ENCODE measurements at places on chromosomes 2 and 18. TPM values are rescaled to one million over a fixed set of nuclear protein-coding genes. Genes with fewer than 3 reads are reported as not detected.

The TBR1 gene
- not detected for total RNA-seq

DNA sequence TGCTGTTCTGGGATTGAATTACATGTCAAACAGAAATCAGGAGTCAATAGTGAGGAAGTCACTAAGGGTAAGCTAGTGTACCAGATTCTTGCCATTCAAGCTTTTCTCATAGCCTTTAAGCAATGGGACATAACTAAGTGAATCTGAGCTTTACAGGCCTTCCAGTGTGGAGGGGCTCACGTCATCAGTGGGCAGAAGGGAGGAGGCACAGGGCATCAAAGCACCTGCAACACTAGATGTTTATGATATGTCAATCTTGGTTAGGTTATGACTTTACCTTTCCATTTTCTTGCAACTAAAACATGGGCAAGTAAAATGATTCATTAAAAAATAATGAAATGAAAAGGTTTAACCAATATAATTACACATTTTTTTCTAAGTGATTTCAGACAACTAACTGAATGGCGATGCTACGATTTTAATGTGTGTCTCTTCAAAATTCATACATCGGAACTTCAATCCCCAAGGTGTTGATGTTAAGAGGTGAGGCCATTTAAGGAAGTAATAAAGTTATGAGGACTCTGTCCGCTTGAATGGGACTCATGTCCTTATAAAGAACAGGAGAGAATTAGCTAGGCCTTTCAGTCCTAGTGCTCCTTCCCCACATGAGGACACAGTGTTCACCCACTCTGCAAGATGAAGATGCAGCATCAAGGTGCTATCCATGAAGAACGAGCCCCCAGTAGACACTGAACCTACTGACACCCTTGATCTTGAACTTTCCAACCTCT is 1169.2 kb upstream of the NXPH2 start:
- no peaks in the 10 kb centered on the region for H3K27me3 ChIP-seq

The SERPINB10 gene
- total RNA-seq = not detected

The ACMSD gene
- total RNA-seq = not detected

DNA sequence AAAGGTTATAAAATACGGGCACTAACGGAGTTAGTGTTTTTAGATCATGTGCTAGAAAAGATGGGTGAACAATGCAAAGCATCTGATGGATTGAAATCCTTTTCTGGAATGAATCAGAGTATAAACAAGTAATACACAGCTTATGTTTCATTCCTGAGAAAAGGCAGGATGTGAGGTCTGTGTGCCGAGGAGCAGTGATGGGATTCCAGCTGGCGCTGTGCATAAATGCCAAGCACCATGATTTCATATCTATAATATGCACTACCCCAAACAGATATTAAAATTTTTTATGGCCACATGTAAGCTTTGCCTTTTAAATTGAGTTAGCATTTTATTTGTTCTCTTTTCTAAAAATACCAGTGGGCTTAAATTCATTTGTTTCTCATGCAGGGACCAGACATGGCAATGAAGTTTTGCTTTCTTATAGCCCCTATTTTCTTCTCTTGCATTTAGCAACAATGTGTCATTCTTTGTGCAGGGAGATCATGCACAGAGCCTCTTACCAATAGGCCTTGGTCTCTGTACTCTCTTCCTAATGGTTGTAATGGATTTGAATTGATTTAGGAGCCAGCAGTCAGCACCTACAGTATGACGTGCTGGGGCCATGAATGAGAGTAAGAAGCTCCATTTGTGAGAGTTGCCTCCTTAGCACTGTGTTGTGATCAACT is 323.9 kb downstream of the SLC8A1 start:
- no peak overlapping the region for H3K27ac ChIP-seq
- H3K4me3 ChIP-seq = no peak overlapping the region
- no peaks in the 10 kb centered on the region for H3K36me3 ChIP-seq
- no peaks in the 10 kb centered on the region for H3K27me3 ChIP-seq

The ABCG8 gene
- total RNA-seq = 0.25 TPM

GRCh38 chr2:217934321-217935131 is 68.3 kb downstream of the TNS1 start:
- H3K4me3 ChIP-seq = no peak overlapping the region
- no peak for DNase-seq
- no peaks in the 10 kb centered on the region for H3K27me3 ChIP-seq
- H3K36me3 ChIP-seq = no peaks in the 10 kb centered on the region

GRCh38 chr18:7579176-7579917 is 12.2 kb downstream of the PTPRM start:
- H3K27ac ChIP-seq = no peak overlapping the region
- H3K36me3 ChIP-seq = peaks cover 3% of the 10 kb centered on the region
- no peak overlapping the region for H3K4me3 ChIP-seq
- no peak for DNase-seq
- H3K27me3 ChIP-seq = no peaks in the 10 kb centered on the region
- H3K4me1 ChIP-seq = peaks cover 33% of the 10 kb centered on the region

- H3K27me3 ChIP-seq = no peaks in the 10 kb centered on the region
- H3K27ac ChIP-seq = peak overlapping the region; percentile 92
- H3K36me3 ChIP-seq = peaks cover 4% of the 10 kb centered on the region
- no peak for DNase-seq
- peaks cover 40% of the 10 kb centered on the region for H3K4me1 ChIP-seq
These were observed 346 bp upstream of the VRK2 start for GRCh38 chr2:58046335-58046584.

- H3K27ac ChIP-seq = no peak overlapping the region
- H3K27me3 ChIP-seq = no peaks in the 10 kb centered on the region
- H3K36me3 ChIP-seq = no peaks in the 10 kb centered on the region
These were observed 127.0 kb upstream of the AGAP1 start for GRCh38 chr2:235366807-235367206.

DNA sequence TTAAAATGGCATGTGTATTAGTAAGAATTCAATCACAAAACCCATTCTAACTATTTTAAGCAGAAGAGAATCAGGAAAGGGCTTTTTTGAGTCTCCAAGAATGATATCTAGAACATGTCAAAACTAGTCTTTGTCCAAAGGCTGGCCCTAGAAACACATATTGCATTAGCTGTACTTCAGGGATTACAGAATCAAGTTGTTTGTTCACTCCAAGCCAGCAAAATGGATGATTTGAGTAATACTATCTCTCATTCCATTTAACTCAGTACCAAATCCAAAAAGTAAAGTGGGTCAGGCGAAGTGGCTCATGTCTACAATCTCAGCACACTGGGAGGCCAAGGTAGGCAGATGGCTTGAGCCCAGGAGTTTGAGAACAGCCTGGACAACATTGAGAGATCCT is 41.3 kb downstream of the ATF2 start:
- DNase-seq = no peak
- H3K4me1 ChIP-seq = peaks cover 7% of the 10 kb centered on the region
- peaks cover 25% of the 10 kb centered on the region for H3K36me3 ChIP-seq
- H3K27me3 ChIP-seq = no peaks in the 10 kb centered on the region

DNA sequence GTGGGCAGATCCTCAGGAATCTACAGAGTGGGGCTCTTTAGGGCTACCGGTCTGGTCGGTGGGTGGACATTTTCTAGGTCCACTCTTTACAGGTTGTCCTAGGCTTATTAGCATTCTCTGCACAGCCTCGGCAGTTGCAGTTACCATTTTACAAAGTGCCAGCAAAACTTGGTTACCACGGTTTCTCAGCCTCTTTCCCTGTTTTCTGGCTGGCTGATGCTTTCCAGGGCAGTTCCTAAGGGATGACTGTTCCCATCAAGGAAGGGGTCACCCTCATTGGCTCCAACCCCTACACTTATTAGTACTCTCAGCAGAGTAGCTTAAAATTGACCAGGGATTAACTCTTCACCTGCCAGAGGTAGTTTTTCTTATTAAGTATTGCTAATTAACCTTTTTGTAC is 2.0 kb upstream of the AQP4 start:
- no peak overlapping the region for H3K27ac ChIP-seq
- peaks cover 36% of the 10 kb centered on the region for H3K4me1 ChIP-seq
- no peaks in the 10 kb centered on the region for H3K36me3 ChIP-seq
- H3K27me3 ChIP-seq = peaks cover 6% of the 10 kb centered on the region
- no peak overlapping the region for H3K4me3 ChIP-seq

The KATNAL2 gene
- total RNA-seq = 11.7 TPM

The LRATD1 gene
- 2.3 TPM for total RNA-seq

GRCh38 chr2:3168230-3168891 is 209.3 kb downstream of the EIPR1 start:
- peak; percentile 20 for DNase-seq
- peaks cover 25% of the 10 kb centered on the region for H3K36me3 ChIP-seq
- H3K4me3 ChIP-seq = no peak overlapping the region
- no peaks in the 10 kb centered on the region for H3K27me3 ChIP-seq
- peaks cover 14% of the 10 kb centered on the region for H3K4me1 ChIP-seq
- H3K27ac ChIP-seq = peak overlapping the region; percentile 25

DNA sequence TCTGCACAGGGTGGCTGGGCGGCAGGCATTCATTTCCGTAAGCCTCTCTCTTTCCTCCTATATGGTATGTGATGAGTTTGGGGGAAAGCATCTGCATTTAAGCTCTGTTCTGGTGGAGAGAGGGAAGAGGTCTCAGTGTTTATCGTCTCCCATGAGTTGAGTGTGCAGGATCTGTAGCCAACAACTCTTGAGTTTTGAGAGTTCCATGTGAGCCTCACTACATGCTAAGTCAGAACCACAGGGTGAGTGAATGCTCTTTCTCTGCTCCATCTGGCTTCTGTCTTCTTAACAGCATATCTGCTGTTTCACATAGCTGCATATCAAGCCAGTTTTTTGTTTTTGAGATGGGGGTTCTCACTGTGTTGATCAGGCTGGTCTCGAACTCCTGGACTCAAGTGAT is 22.7 kb downstream of the RAB31 start:
- H3K4me1 ChIP-seq = peaks cover 14% of the 10 kb centered on the region
- no peak for DNase-seq
- H3K36me3 ChIP-seq = no peaks in the 10 kb centered on the region
- no peak overlapping the region for H3K4me3 ChIP-seq

DNA sequence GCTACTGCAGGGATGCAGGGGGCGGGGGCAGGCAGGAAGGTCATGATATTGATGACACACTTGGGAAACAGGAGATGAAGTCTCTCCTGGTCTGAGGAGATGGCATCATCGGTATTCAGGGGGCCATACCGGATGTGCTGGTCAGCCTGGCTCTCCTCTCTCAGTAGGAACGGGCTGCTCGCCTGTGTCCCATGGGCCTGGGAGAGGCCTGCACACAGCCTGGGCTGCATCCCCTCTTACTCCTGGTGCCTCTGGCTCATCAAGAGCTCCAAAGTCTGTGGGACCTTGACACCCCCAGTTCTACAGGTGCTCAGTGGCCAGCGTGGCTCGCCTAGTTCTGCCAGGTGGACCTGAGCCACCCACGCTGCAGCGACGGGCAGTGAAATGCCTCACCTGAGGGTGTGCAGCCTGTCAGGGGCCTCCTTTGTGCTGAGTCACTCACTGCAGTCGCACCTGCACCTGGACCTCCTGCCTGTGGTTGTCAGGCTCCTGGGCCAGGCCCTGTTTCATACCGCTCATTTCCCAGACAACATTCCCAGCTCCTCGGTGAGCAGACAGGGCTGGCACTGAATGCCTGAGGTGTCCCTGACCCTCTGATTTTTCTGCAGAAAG is 18.6 kb upstream of the CNDP1 start:
- no peak overlapping the region for H3K27ac ChIP-seq
- DNase-seq = no peak
- H3K27me3 ChIP-seq = no peaks in the 10 kb centered on the region
- no peaks in the 10 kb centered on the region for H3K4me1 ChIP-seq
- no peak overlapping the region for H3K4me3 ChIP-seq
